SIG-M5 (cell line): ENCODE measurements at places on chromosomes 6 and 20.

GRCh38 chr6:114267897-114268296 is 74.9 kb downstream of the HS3ST5 start:
- no peak for DNase-seq

- DNase-seq, result no peak
Observed at GRCh38 chr6:100891079-100891478, 9.9 kb upstream of the ASCC3 start.

DNA sequence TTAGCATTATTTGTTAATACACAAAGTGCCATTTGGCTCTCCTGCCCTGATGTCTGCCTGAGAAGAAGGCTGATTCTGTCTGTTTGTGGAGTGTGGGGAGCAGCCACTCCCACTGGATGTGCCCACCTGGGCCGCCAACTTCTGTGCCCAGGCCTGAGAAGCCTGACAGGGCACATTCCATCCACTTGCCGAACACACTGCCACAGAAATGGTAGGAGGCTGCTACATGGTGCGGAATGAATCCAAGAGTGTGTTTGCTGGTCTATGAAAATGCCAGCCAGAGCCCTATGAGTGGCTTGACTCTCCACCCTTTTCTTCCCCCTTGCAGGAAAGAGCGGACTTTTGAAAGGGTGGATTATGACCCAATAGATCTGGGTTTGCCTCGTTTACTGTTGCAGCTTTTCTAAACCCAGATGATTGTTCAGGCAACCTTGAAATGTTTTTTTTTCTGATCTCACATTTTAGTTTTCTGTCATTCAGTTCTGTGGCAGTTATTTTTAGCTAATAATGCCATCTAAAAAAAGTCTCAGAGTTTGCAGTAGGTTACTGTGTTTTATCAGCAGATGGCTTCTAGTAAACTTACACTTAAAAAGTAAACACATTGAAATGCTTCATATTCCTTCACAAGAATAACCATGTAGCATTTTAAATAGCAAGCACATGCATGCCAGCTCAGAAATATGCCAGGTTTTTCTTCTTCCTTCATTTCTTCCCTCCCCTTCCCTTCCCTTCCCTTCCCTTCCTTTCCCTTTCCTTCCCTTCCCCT is 196.5 kb downstream of the SLC35F1 start:
- no peak for DNase-seq

- no peak for DNase-seq
Observed at GRCh38 chr20:46713957-46714834, 4.7 kb downstream of the SLC2A10 start.

DNA sequence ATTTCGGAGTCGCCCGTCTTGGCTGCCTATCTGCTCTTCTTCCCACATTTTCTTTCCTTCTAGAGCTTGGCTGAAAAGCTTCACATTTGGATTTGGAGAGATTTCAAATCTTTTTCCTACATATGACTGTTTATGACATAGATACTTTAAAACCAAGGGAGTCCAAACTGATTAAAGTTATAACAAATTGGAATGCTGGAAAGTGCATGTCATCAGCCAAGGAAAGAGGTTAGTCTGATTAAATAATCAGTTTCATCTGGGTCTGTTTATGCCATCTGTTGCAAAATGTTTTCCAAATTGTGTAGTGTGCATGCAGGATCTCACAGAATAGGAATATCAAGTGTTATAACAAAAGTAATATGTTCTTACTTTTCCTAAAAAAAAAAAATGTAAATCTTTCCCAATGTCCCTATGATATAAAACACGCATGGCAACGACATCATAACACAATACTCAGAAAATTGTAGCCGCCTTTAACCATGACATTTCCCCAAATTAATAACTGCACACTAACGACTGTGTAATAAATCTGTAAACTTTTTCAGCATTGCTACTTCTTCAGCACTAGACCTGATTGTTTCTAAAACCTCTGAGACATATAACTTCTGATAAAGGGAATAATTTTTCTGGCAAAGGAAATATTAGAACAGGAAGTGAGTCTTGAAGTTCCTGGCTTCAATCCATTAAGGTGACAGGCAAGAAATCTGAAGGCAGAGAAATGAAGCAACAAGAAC is 230.2 kb upstream of the FOXQ1 start:
- no peak for DNase-seq
